Activated CD4-positive, alpha-beta T cell treated with anti-CD3 and anti-CD28 coated beads for 1 hour (primary cell): ENCODE measurements at places on chromosomes 12 and 14.

- no peak for DNase-seq
Observed at GRCh38 chr12:6647083-6647604, at the start of gene ACRBP. ACRBP (minus strand) TSS chr12:6647432; CDS start chr12:6647366, 66 bp downstream.

GRCh38 chr12:77965790-77966189 is 135.1 kb downstream of the NAV3 start:
- no peak for DNase-seq

- DNase-seq: no peak
Observed at GRCh38 chr12:52690351-52691075, 10.3 kb upstream of the KRT1 start.

- DNase-seq: no peak
Observed at GRCh38 chr14:69489495-69489894, 5.0 kb downstream of the PLEKHD1 start.

GRCh38 chr12:116708826-116709756 is 28.8 kb downstream of the SPRING1 start:
- peak; percentile 36 for DNase-seq

DNA sequence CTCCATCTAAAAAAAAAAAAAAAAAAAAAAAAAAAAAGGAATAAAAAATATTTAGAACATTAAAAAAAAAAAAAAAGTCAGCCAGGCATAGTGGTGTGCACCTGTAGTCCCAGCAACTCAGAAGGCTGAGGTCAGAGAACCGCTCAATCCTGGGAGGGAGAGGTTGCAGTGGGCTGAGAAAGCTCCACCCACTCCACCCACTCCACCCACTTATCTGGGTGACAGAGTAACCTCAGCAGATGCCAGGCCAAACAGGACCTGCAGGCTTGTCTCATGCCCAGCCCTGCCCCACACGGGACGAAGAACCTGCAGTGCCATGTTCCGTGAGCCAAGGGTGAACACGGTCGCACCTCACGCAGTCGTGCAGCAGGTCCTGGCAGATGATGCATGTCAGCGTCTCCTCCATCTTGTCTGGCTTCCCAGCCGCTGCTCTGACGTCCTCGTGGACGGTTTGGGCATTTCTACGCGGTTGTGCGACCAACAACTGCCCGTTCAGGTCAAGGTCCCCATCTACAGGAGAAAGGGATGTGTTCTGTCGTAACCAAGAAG is 28.6 kb downstream of the CHFR start:
- DNase-seq: no peak

DNA sequence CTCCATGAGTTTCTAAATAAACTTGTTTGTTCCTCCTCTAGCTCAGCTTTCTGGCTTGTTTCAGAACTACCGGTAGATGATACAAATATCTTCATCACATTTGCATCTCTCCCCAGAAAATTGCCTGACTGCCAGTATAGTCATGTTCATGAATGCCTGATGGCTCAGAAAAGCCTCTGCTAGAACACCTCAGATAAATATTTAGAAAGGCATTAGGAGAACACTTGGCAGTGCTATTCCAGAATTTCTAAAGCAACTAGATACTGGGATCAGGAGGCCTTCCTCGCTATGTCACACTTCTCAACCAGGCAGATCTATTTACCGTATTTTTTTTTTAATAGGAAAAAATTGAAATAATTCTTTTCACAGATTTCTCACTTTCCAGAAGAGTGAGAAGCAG is 32.3 kb upstream of the KRAS start:
- DNase-seq: no peak

GRCh38 chr12:103955811-103956508 is 9.7 kb upstream of the TDG start:
- no peak for DNase-seq

- no peak for DNase-seq
Observed at GRCh38 chr14:49897965-49898364, 5.1 kb downstream of the ARF6 start.

- no peak for DNase-seq
Observed at GRCh38 chr12:15932971-15933370, 21.8 kb downstream of the DERA start.

GRCh38 chr14:69931960-69932359 is 52.7 kb downstream of the SMOC1 start:
- no peak for DNase-seq

DNA sequence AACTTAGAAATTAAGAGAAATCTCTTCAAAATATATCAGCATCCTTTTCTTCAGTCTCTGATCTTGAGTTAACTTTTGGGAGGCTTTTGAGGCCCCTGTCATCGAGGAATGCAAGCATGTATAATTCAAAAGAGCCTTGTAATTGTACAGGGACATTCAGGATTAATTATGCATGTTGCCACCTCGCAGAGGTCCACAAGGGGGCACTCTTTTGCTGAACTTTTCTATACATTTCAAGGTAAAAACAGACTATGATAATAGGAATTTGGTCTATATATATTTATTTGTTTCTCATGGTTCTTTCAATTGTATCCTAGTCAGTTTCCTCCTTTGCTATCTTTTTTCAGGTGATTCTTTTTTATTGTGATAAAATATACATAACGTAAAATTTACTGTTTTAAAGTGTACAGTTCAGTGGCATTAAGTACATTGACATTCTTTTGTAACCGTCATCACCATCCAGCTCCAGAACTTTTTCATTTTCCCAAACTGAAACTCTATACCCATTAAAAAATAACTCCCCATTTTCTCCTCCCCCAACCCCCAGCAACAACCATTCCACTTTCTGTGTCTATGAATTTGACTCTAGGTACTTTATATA is 47.0 kb upstream of the SLC2A13 start:
- no peak for DNase-seq

DNA sequence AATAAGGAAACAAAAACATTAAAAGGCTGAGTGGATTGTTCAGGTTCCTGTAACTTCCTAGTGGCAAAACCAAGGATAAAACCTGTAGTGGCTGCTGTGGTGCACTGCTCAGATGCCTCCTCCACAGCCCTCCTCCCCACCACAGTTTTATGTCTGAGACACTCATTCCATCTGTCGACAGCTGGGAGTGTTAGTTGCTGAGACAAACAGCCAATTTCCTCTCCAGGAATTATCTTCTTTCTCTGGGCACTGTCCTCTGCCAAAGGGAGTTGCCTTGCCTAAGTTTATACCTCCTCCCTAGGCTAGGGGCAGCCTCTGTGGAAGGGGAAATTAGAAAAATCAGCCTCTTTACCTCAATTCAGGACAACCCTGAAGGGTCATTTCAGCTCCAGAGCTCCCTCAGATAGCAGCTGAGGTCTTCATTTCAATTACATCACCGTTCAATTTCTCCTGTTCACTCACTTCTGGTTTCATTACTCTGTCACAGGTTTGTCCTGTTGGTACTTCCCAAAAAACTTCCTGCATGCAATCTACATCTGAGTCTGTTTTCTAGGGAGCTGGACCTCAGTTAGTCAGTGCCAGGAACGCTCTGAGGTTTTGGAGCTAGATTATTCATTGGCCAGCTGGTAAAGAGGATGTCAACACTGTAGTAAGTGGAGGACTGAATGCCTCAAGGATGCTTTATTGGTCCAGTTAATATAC is 74.9 kb upstream of the ATP2B1 start:
- no peak for DNase-seq

GRCh38 chr14:104217486-104218360 is 79.3 kb downstream of the KIF26A start:
- no peak for DNase-seq
